Natural killer cell treated with Interleukin-12 subunit alpha and Interleukin-12 subunit beta and Interleukin-15 and Interleukin-18, amount 100 ng/mL, for 72 hours (primary cell): ENCODE measurements at places on chromosomes 3 and 15. TPM values are rescaled to one million over a fixed set of nuclear protein-coding genes. Genes with fewer than 3 reads are reported as not detected.

DNA sequence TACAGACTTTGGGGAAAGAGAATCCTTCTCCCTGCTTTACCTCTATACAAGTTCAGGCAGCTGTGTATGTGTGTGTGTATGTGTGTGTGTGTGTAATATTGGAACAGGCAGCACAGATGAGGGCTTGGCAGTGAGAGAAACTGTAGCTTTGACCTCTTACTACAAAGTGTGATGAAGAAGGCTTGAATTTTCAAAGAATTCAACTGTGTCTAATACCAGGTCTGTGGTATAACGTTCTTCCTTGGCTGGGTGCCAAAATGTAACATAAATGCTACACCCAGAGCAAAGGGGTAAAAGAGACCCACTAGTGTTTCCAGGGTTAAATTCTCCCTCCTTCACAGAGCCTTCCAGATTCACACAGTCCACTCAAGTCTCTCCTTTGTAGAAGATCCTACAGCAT is 51.1 kb downstream of the CHST2 start:
- H3K4me3 ChIP-seq, result peak overlapping the region; percentile 82
- peaks cover 13% of the 10 kb centered on the region for H3K36me3 ChIP-seq
- peak overlapping the region; percentile 93 for H3K27ac ChIP-seq

GRCh38 chr3:5186858-5187155 is 700 bp upstream of the EDEM1 start:
- no peaks in the 10 kb centered on the region for H3K27me3 ChIP-seq
- DNase-seq, result no peak
- H3K27ac ChIP-seq, result peak overlapping the region; percentile 82
- peaks cover 11% of the 10 kb centered on the region for H3K36me3 ChIP-seq

GRCh38 chr15:98978153-98978552 is 29.4 kb downstream of the PGPEP1L start:
- no peak overlapping the region for H3K4me3 ChIP-seq
- H3K27ac ChIP-seq, result no peak overlapping the region
- H3K27me3 ChIP-seq, result no peaks in the 10 kb centered on the region
- no peaks in the 10 kb centered on the region for H3K36me3 ChIP-seq

Gene HESX1
- not detected for total RNA-seq
